ENCODE measurements at places on chromosomes 1 and 21.

DNA sequence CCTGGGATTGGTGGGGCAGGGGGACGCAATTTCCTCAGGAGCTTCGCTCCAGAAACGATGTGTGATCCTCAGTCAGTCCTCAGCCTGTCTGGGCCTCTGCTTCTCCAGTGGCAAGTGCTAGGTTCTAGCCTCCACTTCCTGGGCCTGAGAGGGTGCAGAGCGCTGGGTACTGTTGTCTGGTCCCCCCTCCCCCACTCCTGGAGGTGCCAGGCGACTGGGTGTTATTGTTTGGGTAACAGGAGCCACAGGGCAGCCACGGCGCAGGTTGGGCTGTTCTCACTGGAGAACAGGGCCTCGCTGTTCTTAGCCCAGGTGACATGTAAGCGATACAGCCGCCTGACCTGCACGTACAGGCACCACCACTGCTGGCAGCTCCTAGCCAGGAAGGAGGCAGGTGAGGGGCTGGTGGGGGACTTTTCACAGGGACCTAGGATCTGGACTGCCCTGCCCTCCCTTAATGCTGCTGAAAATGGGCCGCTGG is 2.1 kb downstream of the RPS6KA1 start:
- no peak for DNase-seq

- no peak for DNase-seq
Observed at GRCh38 chr21:29550205-29550604, 251.5 kb downstream of the BACH1 start.

DNA sequence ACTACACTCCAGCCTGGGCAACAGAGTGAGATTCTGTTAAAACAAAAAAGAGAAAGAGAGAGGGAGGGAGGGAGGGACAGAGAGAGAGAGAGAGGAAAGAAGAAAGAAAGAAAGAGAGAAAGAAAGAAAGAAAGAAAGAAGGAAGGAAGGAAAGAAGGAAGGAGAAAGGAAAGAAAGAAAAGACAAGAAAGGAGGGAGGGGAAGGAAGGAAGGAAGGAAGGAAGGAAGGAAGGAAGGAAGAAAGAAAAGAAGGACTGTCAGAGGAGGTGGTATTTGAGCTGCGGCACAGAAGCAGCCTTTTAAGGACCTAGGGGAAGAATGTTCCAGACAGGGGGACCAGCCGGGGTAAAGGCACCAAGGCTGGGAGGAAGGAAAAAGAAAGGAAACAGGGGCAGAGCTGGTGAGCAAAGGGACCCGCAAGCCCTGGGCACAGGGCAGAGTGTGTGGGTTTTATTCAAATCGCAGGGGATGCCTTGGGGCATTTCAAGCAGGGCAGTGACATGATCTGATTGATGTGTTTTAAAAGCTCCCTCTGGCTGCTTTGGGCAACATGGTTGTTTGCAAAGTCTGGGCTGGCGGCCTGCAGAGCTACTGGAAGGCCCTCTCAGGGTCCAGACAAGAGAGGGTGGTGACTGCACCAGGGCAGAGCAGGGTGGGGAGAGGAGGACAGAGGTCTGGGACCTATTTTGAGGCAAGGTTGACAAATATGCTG is 176.9 kb upstream of the VAMP3 start:
- no peak for DNase-seq

GRCh38 chr21:31559368-31560119 is 99.9 kb upstream of the SOD1 start:
- DNase-seq: peak; percentile 83

DNA sequence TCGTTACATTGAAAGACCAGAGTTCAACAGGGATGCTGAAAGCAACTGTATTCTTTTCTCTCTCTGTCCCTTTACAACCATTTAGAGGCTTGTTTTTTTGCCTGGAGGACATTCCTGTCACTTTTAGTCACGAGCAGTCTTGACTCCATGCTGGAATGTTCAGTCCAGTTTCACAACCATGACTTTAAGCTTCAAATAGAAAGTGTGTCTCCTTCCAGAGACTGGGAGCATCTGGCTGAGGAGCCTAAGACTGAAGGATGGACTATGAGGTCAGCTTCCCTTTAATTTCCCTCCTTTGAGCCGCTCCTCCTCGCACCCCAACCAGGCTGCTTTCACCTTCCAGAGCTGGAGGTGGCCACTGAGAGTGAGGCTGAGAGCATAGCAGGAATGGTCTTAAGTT is 10.5 kb upstream of the RYR2 start:
- DNase-seq: no peak

- DNase-seq: no peak
Observed at GRCh38 chr1:75999034-75999433, 66.8 kb upstream of the ASB17 start.

DNA sequence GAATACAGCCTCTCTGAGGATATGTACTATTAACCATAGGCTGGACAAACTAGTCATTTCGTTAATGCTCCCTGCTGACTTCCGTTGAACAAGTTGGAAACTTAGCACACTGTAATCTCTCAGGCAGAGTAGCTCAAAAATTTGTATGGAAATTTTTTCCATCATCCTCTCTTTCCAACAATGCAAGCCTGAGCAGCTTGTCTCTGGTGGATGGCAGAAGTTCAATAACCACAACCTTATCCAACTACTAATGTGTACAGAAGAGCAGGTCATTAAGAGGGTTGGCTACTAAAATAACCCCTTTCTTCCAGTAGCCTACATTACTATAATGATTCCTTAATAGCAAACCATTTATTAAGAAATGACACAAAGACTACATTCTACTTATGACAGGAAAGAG is 262.3 kb downstream of the NFIA start:
- no peak for DNase-seq

DNA sequence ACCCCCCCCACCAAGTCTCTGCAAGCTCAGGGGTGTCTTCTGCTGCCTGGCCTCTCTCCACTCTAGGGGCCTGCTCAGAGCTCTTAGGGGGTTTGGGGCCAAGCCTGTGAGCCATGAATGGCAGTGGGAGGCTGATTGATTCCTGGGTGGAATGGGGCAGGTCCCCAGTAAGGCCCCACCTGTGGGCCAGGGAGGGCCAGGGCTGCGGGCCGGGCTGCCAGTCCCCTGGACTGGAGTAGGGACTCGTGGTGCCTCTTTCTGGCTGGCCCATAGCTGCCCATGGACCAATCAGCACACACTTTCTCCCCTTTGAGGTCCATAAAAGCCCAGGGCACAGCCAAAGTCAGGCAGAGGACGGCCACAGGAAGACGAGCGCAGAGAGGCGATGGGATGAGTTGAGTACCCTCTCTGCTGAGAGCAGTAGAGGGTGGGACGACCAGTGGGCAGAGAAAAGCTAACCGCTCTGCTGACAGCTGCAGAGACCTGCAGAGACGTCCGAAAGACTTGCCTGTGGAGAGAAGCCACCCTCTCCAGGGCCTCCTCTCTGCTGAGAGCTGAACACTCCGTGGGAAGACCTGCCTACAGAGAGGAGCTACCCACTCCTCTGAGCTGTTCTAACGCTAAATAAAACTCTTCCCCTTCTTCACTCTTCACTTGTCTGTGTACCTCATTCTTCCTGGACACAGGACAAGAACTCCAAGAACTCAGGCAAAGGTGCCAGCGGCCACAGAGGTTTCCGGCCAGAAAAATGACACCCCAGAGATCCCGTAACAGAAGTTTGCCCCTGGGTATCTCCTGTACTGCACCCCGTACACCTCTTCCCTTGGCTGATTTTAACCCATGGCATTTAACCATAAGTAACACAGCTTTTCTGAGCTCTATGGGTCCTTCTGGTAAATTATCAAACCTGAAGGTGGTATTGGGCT is 38.2 kb upstream of the TARDBP start:
- no peak for DNase-seq

GRCh38 chr1:41799723-41800122 is 119.0 kb downstream of the HIVEP3 start:
- no peak for DNase-seq

DNA sequence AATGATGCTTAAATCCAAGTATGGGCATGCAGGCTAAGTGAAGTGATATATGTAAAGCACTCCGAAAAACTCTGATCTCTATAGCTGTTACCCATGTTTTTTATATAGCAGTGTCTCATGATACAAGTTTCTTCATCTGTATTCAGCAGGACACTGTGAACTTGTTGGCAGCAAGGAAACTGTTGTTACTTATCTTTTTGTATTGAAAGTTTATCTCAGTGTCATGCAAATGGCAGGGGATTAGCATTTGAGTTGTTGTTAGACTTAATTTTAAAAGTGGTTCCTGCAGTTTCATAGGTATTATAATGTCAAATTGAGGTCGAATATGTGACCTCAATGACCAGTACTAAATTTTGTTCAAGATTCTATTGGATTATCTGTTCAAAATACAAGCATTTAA is 47.9 kb downstream of the NCAM2 start:
- no peak for DNase-seq

- DNase-seq: peak; percentile 18
Observed at GRCh38 chr1:20185834-20186782, at the start of the genes PLA2G2C and UBXN10. Gene PLA2G2C, minus strand, starts transcription at chr1:20186518. Its CDS starts 9,155 bp downstream, at chr1:20177363. Gene UBXN10, plus strand, starts transcription at chr1:20186096. Its CDS starts 4,466 bp downstream, at chr1:20190562.

DNA sequence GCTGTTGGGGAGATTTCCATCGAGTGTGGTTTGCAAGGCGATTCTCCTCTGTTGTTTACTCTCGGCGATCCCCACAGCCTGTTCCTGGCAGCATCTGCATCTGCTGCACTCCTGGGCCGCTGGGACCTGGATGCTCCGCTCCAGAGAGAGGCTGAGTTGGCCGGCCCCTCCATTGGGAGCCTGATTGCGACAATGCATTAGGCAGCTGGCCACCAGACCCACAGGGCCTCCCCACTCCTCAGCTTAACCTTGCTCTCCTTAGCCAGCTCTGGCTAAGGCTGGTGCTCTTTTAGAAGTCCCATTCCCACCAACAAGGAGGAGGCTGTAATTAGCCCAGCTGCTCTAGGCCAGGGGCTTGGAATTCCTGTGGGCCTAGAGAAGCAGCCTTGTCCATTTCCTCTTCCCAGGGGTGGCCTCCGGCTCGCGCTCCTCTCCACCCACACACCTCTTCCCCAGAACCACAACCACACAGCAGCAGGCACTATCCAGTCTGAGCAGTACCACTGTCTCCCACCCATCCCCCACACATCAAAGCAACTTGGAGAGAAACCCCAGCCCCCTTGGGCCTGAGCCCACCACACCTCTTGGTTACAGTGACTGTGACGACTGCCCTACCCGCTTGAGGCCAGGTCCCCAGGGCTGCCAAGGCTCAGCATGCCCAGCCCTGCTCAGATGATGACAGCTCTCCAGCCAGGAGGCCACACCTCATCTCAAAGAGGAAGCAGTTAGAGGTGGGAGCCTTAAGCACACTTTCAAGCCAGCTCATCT is 193.8 kb upstream of the EDN2 start:
- no peak for DNase-seq

DNA sequence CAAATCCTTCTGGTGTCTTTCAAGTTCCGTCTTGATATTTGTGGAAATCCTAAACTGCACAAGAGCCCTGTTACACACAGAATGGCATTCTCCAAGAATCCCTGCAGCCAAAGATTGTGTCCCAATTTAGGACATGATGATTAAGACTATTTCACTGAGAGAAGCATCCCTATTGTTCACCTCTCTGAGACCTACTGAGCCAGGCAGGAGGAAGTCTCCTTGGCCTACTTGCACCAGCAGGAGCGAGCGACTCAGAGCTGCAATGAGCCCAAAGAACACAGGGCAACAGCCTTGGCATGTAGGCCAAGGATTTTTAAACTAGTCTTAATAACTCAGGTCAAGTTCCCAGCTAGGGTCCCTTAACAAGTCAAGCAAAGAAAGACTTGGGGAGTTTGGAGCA is 79.4 kb upstream of the RUNX1 start:
- no peak for DNase-seq

GRCh38 chr21:28375708-28376385 is 616.8 kb downstream of the LTN1 start:
- DNase-seq: no peak

GRCh38 chr1:6245869-6246496 is 2.0 kb downstream of the HES3 start:
- DNase-seq: no peak

- DNase-seq: no peak
Observed at GRCh38 chr1:165679282-165680036, 18.9 kb downstream of the ALDH9A1 start.

- no peak for DNase-seq
Observed at GRCh38 chr21:41761211-41761933, 5.5 kb downstream of the RIPK4 start.

DNA sequence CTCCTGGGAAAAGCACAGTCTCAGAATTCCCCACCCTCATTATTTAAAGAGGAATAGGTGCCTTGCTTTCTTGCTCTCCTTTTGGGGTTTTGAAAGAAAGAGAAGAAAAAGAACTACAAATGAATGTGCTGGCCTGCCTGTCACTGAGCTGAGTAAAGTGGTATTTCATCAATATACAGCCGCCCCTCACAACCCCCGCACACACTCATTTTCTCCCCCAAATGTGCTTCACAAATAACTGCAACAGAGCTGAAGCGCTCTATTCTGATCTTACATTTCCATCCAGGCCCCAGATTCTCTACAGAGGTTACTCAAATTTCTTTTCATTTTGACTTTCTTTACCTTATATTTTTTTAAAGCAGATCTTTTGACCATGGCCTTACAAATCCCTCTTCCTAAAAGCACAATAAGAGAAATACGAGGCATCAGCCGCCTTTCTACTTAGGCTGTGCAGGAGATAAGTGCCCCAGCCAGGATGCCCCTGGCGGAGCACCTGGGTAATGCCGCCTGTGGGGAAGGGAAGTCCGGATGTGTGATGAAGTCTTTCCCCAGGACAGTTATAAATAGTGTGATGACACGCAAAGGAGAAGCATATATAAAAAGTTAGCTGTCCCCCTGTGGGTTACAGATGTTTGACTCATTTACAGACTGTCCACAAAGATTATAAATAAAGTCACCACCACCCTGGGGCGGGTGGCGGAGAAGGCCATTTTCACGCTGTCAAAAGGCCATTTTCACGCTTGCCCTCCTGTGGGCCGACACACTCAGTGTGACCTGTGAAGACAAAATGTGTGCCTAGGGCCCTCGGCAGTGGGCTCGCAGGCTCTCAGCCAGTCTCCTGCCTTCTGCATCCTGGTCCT is 6.5 kb downstream of the KCNN3 start:
- DNase-seq: peak; percentile 14

DNA sequence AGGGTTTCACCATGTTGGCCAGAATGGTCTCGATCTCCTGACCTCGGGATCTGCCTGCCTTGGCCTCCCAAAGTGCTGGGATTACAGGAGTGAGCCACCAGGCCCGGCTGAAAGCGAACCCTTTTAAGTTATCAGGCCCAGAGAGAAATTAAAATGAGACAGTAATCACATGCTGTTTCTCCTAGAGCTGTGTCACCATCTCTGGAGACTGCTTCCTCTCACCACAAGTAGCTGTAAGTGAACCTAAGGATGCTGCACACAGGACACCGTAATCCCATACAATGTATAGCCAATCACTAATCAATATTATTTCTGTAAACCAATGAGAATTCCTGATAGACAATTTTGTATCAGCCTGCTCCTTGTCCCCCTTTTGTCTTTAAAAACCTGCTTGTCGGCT is 5.7 kb upstream of the CSTB start:
- DNase-seq: no peak

DNA sequence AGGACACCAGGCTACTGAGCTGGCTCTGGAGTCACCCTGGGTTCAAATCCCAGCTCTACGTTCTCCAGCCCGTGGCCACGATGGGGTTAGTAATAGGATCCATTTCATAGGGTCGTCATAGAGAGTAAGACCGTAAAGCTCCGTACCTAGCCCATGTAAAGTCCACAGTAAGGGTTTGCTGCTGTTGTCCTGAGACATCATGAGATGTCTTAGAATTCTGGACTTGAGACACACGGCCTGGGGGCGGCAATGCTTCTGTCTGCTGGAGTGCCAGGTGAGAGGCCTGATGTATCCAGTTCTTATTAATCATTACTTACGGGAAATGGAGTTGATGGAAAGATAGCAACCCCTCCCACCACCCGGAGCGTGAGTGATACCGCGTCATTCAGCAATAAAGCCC is 3.6 kb downstream of the TCP10L start:
- DNase-seq: no peak
